PC-3 (cell line): ENCODE measurements at places on chromosomes 2 and 18. TPM values are rescaled to one million over a fixed set of nuclear protein-coding genes. Genes with fewer than 3 reads are reported as not detected.

Gene TRIM54
- total RNA-seq = 0.51 and 1.6 TPM in 2 replicates

Gene NT5C1B
- not detected in 2 replicates for total RNA-seq

Gene ANO7
- 2.6 and 2.9 TPM in 2 replicates for total RNA-seq

Gene TSPYL6
- not detected in 2 replicates for total RNA-seq

Gene NCKAP5
- 3.2 and 4.8 TPM in 2 replicates for total RNA-seq

Gene CHPF
- total RNA-seq = 139 and 210 TPM in 2 replicates

Gene MROH2A
- not detected in 2 replicates for total RNA-seq

Gene HOXD13
- total RNA-seq = 0.36 and 0.46 TPM in 2 replicates

Gene ZNF385B
- 0.81 and 2.4 TPM in 2 replicates for total RNA-seq

Gene GCA
- 10.2 and 18.7 TPM in 2 replicates for total RNA-seq

Gene PIKFYVE
- 18.8 and 19.4 TPM in 2 replicates for total RNA-seq

Gene SERPINB4
- total RNA-seq = 0.40 TPM in 1 of 2 replicates, not detected in the other

Gene SLC16A14
- 12.4 and 14.4 TPM in 2 replicates for total RNA-seq

Gene RAMP1
- total RNA-seq = 210 and 248 TPM in 2 replicates
